ENCODE measurements at places on chromosomes 12 and 14.
A peak's percentile ranks its signal among the peaks of the same experiment; 100 is the strongest.

DNA sequence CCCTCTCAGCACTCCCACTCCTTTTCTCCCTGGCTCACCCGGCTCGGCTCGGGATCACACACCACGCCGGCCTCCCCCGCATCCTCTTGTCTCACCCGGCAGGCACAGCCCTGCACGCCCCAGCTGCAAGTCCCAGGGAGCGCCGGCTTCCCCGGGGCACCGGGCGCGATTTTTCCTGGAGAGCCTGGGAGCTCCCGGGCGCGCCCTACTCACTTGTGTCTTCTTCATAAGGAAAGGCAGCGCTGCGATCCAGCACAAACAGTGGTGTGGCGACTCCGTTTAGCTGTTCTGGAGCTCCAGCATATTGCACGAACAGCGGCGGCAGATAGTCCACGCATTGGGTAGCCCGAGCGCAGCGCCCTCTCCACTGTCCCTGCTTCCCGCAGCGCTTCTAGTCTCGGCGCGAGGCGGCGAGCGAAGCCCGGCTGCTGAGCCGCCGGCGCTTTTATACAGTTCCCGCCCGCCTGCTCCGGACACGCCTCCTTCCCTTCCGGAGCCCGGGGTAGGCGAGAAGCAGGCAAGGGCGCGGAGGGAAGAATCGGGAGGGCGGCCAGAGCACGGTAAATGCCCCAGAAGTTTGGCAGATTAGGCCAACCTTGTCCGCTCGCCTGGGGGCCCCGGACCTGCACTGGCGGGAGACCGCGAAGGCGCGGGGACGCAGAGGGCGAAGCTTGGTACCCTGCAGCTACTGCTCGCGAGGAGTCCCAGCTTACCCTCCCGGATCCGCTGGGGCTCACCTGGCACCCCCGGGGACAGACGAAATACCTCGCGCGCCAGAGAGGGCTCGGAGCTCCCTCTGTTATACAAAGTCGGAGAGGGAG is at the start of gene KITLG:
Gene KITLG, minus strand, starts transcription at position 421 of the 821 bp plus-strand sequence. Its CDS starts 193 bp downstream, at position 228.
- DNase-seq, result peak; percentile 90

DNA sequence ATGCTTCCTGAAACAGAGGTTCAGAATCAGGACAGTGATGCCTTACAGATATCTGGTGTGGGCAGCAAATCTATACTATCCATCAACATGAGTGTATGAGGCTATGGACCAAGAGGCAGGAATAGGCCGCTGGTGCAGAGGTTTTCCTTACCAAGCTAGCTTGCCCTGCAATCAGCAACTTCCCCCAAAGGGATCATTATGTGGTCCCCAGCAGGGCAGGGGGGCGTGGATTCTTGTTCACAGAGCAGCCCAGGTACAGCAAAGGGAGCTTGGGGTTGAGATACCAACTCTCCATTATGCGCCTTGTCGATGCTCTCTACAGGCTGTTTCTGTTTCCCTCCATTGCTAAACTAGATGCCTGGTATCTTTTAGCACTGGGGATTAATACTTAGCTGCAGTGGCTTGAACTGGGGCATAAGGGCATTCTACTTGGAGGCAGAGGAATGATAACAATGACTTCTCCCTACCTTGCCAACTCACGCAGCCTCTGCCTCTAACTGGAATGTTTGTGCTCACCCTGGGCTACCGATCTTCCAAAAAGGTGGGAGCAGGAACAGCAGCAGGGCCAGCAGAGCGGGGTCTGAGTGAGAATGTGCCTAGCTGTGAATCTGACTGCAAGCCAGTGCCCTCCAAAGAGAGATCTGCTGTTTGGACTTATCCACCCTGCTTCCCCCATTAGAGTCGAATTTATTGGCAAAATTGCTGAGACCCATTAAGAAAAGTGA is 10.3 kb upstream of the KRT1 start:
- DNase-seq, result no peak

- no peak for DNase-seq
These were observed 25.2 kb upstream of the OAS1 start for GRCh38 chr12:112881602-112882001.

- peak; percentile 38 for DNase-seq
These were observed 16.0 kb upstream of the ENDOU start for GRCh38 chr12:47741340-47741703.

DNA sequence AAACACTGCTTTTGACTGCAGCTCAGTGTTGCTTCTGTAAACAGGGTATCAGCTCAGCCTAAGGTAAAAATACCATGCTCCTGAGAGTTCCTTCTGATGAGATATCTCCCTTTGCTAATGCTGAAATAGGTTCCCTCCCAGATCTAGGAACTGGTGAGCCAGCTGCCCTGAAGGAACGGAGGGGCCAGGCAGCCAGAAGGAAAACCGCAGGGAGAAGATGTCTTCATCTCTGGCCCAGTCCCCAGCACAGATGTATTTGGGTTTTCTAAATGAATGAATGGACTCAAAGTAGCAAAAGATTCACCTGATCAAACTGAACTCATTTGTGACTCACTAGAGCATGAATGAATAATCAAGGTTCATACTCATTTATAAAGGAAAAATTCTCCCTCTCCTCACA is 247.8 kb downstream of the MSRB3 start:
- DNase-seq, result no peak

DNA sequence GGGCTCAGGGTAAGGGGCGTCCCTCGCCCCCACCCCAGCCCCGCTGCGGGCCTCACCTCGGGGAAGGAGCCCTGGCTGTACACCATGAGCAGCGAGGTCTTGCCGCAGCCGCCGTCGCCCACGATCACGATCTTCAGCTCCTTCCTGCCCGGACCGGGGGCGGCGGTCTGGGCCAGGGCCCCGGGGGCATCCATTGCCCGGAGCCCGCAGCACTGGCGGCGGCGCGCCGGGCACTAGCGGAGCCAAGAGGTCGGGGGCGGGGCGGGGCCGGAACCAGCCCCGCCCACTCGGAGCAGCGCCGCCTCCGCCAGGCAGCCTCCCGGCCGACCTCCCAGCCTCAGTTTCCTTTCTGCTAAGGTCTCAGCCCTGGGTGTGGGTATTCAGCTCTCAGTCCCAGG is at the start of gene RHOF:
Gene RHOF, minus strand, starts transcription at position 249 of the 398 bp plus-strand sequence. Its CDS starts 55 bp downstream, at position 194.
- DNase-seq, result no peak

DNA sequence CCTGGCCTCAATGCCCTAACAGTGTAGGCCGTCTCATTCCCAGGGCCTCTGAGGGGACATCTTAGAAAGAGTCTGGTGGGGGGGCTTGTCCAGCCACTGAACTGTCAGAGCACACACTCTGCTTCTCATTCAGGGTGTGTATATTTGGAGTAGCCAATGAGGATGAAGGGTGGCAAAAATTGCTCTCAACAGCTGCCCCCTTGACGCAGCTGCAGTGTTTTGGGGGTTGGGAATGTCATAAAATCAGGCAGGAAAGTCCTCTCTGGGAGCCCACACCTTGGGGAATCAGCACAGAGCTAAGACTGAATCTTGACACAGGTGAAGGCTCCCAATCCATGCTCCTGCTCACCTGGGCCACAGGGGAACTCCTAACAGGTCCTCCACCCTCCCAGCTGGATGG is 1.5 kb downstream of the RASAL1 start:
- DNase-seq, result no peak

DNA sequence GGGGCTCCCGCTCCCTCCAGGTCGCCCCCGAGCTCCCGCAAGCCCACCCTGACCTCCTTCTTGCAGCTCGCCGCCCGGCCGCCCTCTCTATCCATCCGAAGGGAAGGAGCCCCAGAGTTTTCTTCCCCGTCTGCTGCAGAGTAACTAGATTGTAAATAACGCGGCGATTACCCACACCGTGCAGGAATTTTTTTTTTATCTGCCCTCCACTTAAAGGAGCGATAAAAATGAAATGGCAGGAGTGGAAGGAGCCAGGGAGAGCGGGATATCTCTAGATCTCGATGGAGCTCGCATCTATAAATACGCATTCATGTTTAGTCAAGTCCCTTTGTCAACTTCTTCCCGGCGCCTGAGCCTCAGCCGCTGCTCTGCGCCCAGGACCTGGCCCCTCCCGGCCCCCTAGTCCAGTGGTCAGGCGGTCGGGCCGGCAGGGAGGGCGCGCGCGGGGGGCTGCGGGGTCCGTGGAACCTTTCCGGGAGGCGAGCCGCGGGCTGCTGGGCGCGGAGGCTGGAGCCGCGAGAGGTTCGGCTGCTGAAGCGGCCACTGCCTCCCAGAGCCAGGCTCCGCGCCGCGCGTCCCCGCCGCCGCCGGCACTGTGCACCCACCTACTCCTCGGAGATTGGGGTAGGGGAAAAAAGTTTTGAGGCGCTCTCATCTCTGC is 386.0 kb downstream of the BCAT1 start:
- DNase-seq, result peak; percentile 76

DNA sequence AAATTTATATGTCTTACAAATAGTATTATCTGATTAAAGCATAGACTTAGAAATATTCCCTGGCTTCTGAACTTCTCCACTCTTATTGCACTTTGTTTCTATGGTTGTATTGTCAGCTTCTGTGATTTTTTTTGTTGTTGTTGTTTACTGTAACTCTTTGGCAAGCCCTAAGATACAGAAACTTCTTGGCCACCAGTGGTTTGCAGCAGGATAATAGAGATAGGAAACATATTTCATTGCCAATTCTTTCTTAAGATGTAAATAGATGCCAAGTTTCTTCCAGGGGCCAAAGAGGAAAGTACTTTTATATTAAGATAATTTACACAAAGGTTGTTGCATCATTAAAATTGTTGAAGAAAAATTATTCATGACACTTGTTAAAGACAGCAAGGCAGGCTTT is 123.8 kb downstream of the PTPRB start:
- DNase-seq, result no peak

DNA sequence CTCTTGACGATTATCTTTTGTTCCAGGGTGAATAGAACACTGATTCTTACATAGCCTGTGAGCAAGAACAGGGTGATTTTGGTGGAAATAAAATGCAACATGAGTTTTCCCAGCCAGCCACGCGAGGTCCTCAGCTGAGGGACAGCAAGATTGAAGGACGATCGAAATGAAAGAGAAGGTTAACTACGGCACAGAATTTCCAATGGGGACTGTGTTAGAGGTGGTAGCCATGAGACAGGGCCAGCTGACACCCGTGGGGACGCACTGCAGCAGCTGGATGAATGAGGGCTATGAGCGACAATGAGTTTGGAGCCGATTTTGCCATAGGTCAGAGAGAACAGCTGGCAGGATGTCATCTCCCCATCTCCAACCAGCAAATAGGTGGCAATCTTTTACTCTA is 243.4 kb upstream of the PELI2 start:
- DNase-seq, result no peak

- DNase-seq, result no peak
These were observed 30.3 kb downstream of the MIS18BP1 start for GRCh38 chr14:45222485-45223262.

GRCh38 chr12:79776111-79776510 is 85.3 kb upstream of the PAWR start:
- peak; percentile 55 for DNase-seq

GRCh38 chr12:123171967-123172366 is 21.1 kb upstream of the PITPNM2 start:
- DNase-seq, result no peak

DNA sequence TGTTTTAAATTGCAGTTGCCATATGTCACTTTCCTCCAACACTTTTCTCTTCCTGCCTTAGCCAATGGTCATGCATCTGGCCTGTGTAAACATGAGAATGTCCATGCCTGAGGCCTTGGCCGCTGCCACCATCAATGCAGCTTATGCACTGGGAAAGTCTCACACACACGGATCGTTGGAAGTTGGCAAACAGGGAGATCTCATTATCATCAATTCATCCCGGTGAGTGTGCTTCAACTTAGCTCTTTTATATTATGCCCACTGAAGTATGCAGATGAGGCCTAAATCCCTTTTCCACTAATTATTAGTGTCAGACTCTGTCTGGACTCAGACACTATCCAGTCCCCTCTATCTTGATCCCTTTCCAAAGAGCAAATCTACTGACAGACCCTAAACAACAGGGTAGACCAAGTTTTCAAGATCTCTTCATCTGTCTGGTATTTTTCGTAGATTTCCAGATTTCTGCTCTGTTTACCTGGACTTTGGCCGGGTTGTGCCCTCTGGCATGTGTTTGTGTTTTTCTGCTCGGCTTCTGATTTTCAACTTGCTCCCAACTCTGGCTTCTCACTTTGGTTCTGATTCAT is 23.2 kb downstream of the AMDHD1 start:
- DNase-seq, result no peak

DNA sequence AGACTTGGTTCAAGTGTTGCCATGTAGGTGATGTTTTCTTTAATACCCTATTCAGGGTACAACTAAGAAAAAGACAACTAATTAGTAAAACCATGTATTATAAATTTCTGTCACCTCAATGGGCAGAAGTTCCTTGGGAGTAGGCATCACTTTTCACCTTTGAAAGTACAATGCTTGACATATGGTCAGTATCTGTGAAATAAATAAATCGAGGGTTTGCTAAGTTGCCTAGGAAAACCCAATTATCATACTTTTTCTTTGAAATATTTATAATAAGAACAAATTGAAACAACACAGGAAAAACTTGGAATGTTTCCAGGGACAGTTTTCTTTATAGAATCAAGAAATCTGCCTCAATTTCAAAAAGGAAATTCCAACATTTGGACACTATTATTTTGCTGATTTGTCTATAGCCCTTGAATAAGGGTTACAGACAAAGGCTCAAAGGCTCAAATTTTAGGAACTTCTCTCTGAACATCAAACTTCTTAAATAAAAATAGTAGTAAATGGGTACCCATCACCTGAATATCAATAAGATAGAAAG is 13.7 kb downstream of the FGD6 start:
- no peak for DNase-seq

GRCh38 chr12:79441534-79441933 is 249.2 kb downstream of the PAWR start:
- no peak for DNase-seq

DNA sequence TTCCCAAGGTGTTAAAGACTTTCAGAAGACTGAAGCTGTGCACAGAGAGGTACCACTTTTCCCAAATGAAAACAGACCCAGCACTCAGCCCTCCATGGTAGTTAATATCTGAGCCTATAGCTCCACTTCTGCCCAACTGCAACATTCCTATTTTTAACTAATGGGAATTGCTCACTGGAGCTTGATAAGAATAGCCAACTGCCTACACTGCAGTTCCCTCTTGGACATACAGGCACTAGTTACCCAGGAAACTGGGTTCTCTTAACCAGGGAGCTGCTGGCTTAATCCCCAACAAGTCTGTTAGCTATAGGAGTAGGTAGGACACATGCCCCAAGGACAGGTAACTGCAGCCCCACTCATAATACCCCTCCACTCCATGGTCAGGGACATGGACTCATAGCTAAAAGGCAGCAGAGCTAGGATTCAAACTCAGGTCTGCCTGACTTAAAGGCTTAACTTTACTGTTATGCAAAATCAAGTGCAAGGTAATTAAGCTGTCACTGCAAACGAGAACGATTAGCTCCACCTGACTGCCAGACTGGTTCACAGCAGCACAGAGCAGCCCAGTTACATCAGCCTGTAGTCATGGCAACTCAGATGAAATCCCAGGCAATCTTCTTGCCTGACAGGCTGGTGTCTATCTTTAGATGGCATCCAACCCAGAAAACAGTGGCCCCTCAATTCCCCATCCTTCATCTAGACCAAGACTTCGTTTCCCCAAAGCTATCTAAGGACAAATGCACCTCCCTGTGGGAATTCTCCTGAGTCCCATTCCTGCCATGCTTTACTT is 77.1 kb upstream of the ACTN1 start:
- DNase-seq, result peak; percentile 46

GRCh38 chr14:39491134-39491571 is 58.9 kb upstream of the FBXO33 start:
- peak; percentile 70 for DNase-seq

Measured in astrocyte of the spinal cord (primary cell).